Activated naive CD4-positive, alpha-beta T cell treated with anti-CD3 and anti-CD28 coated beads, Interleukin-2, amount 50 U/mL, for 72 hours (primary cell): ENCODE measurements at places on chromosomes 2 and 18. TPM values are rescaled to one million over a fixed set of nuclear protein-coding genes. Genes with fewer than 3 reads are reported as not detected.

Gene CAPN14
- total RNA-seq: 1.2 TPM

Gene GNLY
- total RNA-seq: 24.0 TPM

Gene VWC2L
- not detected for total RNA-seq

Gene CCDC68
- not detected for total RNA-seq

Gene CD226
- total RNA-seq: 86.5 TPM

Gene TMEM18
- 36.9 TPM for total RNA-seq

Gene SCN1A
- total RNA-seq: not detected

Gene TEX44
- total RNA-seq: not detected

Gene FAM237A
- not detected for total RNA-seq

Gene GYPC
- 161 TPM for total RNA-seq

Gene ALKAL2
- total RNA-seq: 0.95 TPM

Gene AGXT
- total RNA-seq: not detected
